Fibroblast of villous mesenchyme (primary cell): ENCODE measurements at places on chromosomes 6 and 20. TPM values are rescaled to one million over a fixed set of nuclear protein-coding genes. Genes with fewer than 3 reads are reported as not detected.
A peak's percentile ranks its signal among the peaks of the same experiment; 100 is the strongest.

DNA sequence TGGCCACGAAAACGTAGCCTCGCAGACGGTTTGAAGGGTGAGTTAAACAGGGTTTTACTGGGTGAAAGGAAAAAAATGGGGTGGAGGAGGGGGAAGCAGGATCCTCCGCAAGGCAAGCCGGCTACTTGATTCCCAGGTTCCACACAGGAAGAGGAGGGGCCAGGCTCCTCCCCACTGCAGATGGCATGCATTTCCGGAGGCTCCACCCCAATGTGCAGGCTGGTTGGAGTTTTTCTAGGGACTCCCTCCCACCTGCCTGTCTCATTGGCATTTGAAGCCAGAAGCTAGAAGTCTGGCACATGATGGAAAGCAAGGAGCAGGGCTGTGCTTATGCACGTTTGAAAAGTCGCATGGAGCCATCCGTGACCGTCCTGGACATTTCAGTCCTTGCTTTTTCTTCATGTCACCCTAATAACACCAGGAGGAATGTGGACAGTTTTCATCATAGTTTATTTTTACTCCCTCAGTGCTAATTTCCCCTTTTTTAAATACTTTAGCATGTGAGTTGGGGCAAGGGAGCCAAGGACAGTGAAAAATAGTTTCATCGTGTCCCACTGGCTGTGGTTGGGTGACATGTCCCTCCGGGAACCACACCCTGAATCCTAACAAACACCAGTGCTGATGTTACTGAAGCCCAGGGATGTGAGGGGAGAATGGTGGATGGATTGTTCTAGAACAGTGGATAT, 100.1 kb upstream of the INSM1 start:
- DNase-seq = no peak

GRCh38 chr20:834151-834746, 734 bp downstream of the FAM110A start:
- no peak for DNase-seq

GRCh38 chr20:64083378-64083803, 807 bp downstream of the LKAAEAR1 start:
- DNase-seq = peak; percentile 79

The MYLIP gene
- 21.9 and 31.5 TPM in 2 replicates for total RNA-seq

The HNF4A gene
- not detected in 2 replicates for total RNA-seq

The RAD21L1 gene
- total RNA-seq = not detected in 2 replicates
